Peyer's patch (tissue), 4 donors: ENCODE measurements at places on chromosomes 4 and X.
A peak's percentile ranks its signal among the peaks of the same experiment; 100 is the strongest.

GRCh38 chrX:137792214-137792613 is 226.3 kb downstream of the ZIC3 start:
- no peak for DNase-seq

- peak; percentile 99 for DNase-seq
Observed at GRCh38 chr4:118278473-118279274, 74.1 kb downstream of the PRSS12 start.

- no peak for DNase-seq
Observed at GRCh38 chr4:112144546-112145325, 518 bp upstream of the FAM241A start.

DNA sequence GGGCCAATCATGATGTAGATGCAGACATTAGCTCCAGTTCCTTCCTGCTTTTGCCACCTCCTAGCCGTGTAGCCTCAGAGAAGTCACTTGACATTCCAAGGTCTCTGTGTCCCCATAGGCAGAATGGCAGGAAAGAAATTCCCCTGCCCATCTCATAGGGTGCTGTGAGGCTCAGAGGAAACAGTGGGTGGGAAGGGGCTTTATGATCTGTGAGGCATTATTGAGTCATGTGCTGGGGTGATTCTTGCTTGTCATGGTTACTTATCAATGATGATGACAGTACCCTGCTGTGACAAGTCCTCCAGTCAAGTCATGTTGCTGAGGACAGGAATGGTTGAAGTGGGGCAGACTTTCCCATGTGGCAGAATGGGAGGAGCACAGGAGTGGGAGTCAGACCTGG is 63.7 kb downstream of the MSX1 start:
- no peak for DNase-seq

GRCh38 chrX:38365954-38366353 is 13.6 kb downstream of the OTC start:
- no peak for DNase-seq

DNA sequence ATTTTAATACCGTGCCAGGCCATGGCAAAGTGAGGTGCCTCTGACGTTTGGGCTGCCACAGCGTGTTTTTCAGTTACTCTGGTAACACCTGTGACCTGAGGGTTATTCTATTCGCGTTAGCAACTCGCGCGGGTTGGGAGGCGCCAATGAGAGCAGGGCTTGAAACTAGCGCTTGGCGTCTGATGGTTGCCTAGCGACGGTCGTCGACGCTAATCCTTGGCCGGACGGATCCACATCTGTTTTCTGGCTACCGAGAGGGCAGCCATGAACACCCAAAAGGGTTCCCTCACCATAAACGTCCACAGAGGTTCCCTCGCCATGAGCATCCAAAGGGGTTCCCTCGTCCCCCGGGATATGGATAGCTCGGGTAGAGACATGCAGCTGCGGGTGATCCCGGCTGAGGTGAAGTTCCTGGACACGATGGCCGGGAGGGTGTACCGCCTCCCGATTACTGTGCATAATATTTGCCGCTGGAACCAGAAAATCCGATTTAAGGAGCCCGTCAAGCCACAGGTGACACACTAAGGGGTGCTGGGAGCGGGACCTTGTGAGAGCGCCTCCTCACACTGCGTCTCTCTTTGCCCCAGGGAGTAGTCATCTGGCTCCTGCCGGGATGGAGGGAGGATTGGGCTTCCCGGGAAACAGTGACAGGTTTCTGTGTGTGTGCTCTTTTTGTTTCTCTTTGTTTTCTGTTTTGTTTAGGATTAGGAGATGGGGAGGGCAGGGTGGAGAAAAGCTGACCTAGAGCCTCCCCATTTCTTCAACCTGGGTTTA is at the start of gene CFAP47:
Gene CFAP47 (plus strand): TSS at position 199 of the 774 bp plus-strand sequence. CDS start 66 bp downstream, at position 265.
- peak; percentile 55 for DNase-seq

DNA sequence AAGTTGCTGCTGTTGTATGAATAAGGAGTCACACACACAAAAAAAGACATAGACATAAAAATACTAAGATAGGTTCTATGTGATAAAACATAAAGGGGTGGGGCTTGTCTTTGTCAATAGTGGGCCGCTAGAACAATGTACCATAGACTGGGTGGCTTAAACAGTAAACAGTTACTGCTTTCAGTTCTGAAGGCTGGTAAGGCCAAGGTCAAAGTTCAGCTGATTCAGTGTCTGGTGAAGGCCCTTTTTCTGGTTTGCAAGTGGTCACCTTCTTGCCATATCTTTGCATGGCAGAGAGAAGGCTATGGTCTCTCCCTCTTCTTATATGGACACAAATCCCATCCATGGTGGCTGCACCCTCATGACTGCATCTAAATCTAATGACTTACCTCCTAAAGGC is 1980.7 kb downstream of the PCDH7 start:
- DNase-seq, result no peak

GRCh38 chr4:16642897-16643296 is 255.5 kb downstream of the LDB2 start:
- no peak for DNase-seq

DNA sequence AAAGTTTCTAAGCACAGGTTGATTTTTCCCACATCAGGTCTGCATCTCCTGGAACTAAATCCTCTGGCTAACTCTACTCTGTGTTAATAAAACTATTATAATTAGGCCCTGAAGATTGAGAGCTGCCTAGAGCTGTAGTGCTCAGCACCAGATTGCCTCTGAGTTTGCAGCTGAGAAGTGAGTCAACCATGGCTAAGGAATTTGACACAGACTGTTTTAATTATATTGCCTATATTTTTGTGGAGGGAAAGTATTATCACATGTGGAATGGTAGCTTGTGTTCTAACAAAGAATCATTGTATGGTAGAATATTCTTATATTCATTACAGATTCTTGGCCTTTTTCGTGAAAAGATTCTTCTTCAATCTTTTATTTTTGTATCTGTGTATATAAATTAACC is 1907.6 kb upstream of the TENM3 start:
- DNase-seq, result no peak

DNA sequence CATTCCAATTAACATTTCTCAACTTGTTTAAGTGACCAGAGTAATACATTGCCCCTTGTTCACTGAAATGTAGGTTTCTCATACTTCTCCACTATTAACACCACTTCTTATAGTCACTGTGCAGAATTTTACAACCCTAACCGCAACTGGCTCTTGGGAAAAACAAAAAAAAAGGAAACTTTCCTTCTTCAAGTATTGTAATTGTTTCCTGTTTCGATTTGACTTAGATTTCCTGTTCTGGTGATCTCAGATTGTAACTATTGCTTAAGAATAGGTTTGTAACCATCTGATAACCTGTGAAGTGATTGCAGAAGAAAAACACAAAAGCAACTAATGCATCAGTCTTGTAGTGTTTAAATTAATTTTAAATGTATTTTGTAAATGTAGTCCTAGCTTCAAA is 594.7 kb upstream of the GALNT7 start:
- DNase-seq, result no peak

- DNase-seq, result no peak
Observed at GRCh38 chr4:136106753-136107152, 1425.5 kb downstream of the PCDH18 start.

- no peak for DNase-seq
Observed at GRCh38 chr4:155751569-155751968, 7.3 kb upstream of the GUCY1B1 start.

- DNase-seq, result no peak
Observed at GRCh38 chrX:107760304-107761077, 15.1 kb downstream of the TSC22D3 start.

GRCh38 chr4:86554646-86555045 is 39.5 kb upstream of the PTPN13 start:
- DNase-seq, result no peak

GRCh38 chr4:81335122-81335912 is 120.3 kb upstream of the PRKG2 start:
- DNase-seq, result no peak

DNA sequence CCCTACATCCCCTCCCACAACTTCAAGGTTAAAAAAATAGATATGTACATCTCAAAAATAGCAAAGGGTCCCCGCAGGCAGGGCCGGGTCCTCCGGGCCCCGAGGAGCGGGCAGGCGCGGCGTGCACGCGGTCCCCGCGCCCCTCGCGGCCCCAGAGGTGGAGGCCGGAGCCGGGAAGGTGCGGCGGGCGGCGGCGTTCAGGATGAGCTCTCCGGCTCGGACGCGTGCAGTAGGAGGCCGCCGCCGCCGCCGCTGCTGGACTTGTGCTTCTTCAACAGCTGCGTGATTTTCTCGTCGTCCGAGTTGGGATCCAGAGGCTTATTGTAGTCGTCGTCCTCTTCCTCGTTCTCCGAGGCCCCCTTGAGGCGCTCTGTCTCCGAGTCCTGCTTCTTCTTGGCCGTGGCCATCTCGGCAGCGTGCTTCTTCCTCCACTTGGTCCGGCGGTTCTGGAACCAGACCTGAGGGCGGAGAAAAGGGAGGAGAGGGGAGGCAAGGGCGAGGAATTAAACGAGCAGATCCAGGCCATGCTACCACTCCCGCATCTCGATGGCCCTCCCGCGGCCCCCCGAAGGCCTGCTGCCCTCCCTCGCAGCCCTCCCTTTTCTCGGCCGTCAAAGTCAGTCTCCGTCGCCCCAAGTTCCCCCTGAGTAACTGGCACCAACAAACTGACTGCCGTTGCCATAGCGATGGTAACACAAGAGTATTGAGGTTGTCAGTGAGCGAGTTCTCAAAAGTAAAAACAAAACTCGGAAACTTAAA is 5.8 kb downstream of the NKX6-1 start:
- no peak for DNase-seq

GRCh38 chrX:39629001-39629400 is 468.8 kb downstream of the BCOR start:
- no peak for DNase-seq

DNA sequence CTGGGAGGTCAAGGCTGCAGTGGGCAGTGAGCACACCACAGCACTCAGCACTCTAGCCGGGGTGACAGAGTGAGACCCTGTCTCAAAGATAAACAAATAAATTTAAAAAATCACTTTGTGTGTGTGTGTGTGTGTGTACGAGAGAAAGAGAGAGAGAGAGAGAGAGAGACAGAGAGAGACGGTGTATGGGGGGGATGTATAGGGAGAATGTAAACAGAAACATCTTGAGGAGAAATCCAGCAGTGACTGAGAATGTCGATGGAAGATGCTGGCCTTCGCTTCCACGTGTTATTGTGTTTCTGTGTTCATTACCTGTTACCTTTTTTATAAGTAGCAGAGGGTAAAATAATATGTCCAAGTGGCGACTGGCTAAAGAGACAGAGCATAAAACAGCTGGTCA is 23.6 kb upstream of the RBPJ start:
- DNase-seq, result no peak

DNA sequence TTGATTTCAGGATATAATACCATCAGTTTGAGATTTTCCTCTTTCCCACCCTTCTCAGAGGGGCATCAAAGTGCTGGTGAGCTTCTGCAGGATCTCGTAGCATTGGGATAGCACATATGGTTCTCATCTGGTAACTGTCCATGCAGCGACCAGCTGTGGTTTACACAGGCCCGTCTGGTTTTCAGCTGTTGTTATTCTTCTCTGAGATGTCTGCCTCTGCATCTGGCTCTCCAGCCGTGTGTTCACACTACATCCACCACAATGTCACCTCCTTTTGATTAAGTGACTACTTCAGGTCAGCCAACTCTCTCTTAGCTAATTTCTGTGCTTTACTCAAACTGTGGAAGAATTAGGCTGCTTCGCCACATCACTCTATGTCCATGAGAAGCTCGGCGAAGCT is 676.7 kb upstream of the TENM3 start:
- DNase-seq, result no peak

DNA sequence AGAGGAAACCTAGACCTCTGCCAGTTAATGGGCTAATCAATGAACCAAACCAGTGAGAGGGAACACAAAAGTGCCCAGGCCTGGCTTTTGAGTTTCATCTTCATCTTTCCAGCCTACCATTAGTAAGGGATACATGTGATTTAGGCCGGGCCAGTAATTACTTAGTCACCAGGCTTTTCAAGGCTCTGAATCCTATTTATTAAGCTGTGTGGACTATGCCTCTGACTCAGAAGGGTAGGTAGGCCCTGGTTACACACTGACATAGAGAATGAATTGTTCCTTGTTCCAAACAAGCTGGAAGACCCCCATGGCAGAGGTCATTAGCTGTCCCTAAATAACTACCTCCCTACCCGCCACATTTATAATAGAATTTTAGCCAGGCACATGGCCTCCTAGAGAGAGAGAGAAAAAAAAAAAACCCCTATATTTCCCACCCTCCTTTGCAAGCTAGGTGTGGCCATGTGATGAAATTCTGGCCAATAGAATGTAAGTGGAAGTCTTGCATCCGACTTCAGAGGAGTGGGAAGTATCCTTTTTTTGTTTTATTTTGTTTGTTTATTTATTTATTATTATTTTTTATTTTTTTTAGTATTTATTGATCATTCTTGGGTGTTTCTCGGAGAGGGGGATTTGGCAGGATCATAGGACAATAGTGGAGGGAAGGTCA is 112.3 kb upstream of the BCOR start:
- no peak for DNase-seq

GRCh38 chr4:168475745-168476144 is 4.5 kb downstream of the DDX60L start:
- DNase-seq, result no peak

GRCh38 chr4:79604152-79604551 is 196.1 kb upstream of the GK2 start:
- no peak for DNase-seq

DNA sequence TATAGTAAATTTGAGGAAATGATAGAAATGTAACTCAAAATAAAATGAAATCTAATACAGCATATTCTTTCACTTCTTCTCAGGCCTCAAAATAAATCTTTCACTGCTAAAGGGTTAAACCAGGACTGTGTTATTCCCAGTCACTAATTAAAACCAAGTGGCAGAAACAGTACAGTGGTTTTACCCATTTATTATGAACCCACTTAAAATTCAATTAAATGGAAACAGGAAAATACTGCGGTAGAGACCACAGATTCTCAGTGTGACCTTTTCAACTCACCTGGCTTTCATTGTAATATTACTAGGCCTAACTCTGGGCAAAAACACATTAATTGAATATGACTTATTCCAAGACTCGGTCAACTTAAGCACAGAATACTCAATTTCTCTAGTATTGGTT is 176.5 kb upstream of the DKK2 start:
- DNase-seq, result no peak

DNA sequence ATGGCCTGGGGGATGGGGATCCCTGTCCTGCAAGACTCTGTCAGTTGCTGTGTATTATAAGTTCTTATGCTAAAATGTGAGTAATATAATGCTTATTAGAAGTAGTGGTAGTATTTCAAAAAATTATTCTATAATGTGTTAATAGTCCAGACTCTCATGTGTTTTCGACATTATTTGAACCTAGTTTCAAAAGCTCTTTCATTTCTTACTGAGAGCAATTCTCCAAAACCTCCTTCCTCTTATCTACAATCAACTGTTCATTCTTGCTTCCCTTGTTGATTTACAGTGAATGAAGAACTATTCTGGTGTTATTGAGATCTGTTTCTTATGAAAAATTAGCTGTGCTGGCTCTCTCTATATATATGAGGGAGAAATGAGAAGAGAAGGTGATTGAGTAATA is 32.9 kb upstream of the PTPN13 start:
- no peak for DNase-seq
